Caki2 (cell line): ENCODE measurements at places on chromosomes 7 and 10. TPM values are rescaled to one million over a fixed set of nuclear protein-coding genes. Genes with fewer than 3 reads are reported as not detected.

The PLPP4 gene
- total RNA-seq: 6.8 and 6.9 TPM in 2 replicates

The FBH1 gene
- 57.7 and 85.1 TPM in 2 replicates for total RNA-seq

The CALHM2 gene
- total RNA-seq: 0.55 and 2.9 TPM in 2 replicates

The TSPAN33 gene
- total RNA-seq: 54.4 and 68.1 TPM in 2 replicates

- no peak for DNase-seq
Measured at GRCh38 chr7:123557016-123557397, 611 bp downstream of the NDUFA5 start.

- no peak for DNase-seq
Measured at GRCh38 chr7:138276891-138277290, 183.2 kb upstream of the TRIM24 start.

DNA sequence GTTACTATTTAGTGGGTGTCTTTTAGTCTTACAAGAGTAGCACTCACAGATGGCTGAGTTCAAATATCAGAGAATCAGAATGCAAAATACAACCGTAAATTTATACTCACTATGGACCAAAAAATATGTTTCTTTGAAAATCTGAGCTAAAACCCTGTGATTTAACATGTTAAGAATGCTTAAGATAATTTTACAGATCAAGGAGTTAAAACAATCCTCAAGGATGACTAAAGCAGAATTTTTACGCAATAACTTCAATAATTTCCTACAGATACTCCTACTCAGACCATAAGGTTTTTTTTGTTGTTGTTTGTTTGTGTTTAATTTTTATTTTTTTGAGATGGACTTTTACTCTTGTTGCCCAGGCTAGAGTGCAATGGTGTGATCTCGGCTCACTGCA lies 47.9 kb upstream of the CCDC6 start:
- no peak for DNase-seq
